ENCODE measurements at places on chromosomes 12 and 14.

- DNase-seq: no peak
These were observed 448.7 kb upstream of the OR4E1 start for GRCh38 chr14:22122227-22122818.

DNA sequence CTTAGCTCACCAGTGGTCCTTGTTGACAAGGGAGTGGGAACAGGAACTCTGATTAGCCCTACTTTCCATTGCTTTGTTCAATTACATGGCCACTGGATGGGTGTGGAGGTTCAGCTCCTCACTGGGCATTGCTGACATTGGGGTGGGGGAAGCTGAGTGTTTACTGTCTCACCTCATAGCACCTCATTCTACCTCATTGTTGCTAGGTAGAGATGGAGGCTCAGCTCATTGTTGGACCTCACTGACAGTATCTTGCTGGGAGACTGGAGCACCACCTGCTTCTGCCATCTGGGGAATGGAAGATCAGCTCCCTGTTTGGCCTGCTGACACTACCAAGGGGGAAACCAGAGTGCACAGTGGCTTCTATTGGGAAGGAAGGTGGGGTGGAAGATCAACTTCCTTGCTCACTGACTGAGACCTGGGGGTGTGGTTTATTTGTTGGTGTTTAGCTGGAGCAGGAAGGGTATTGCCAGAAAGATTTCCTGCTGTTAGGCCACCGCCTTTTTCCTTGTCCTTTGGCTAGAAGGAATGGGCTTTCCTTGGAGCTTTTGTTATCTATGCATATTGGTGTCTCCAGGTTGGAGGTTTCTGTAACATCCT lies 1.3 kb upstream of the OR4E2 start:
- DNase-seq: no peak

GRCh38 chr12:130813949-130814348 lies 25.1 kb downstream of the STX2 start:
- DNase-seq: no peak

GRCh38 chr12:22740656-22741355 lies 115.8 kb downstream of the ETNK1 start:
- no peak for DNase-seq

DNA sequence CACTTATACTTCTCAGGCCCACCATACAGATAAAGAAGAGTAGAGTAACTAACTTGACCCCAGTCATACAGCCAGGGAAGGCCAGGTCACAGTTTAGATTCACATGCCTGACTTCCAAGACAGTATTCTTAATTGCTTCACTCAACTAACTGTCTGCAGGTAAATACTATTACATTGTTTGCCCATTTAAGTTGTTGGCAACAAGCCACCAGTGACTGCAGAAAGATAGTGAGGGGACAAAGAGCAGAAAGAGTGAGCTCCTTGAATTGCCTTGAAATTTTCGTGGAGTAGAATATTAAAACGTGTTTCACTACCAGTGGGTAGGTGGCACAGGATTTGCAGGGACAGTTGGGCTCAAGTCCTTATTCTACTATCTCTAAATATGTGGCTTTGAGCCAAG lies 146.3 kb upstream of the RMST start:
- DNase-seq: no peak

- no peak for DNase-seq
These were observed 60.3 kb downstream of the TESC start for GRCh38 chr12:117038919-117039318.

GRCh38 chr12:27244689-27245488 lies 803 bp downstream of the STK38L start:
- DNase-seq: no peak

GRCh38 chr14:77746064-77746702 lies 14.8 kb downstream of the SNW1 start:
- DNase-seq: no peak

DNA sequence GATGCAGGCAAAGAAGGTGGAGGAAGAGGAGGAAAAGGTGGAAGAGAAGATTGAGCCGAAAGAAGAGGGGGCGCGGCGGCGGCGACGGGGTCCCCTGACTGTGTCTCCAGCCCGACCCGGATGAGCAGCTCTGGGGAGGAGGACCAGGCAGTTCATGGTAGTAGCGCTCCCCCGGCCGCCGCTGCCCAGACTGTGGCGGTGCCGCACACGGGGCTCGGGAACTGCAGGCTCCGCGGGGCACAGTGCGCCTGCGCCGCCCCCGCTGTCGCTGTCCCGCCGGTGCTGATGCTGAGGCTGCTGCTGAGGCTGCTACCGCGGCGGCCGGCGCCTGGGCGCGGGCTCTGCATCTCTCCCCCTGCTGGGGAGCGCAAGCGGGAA lies at the start of gene KCNH5:
TSS of gene KCNH5 (minus strand) at position 225 of the 378 bp plus-strand sequence. CDS start 272 bp downstream, outside the sequence.
- DNase-seq: peak; percentile 11

DNA sequence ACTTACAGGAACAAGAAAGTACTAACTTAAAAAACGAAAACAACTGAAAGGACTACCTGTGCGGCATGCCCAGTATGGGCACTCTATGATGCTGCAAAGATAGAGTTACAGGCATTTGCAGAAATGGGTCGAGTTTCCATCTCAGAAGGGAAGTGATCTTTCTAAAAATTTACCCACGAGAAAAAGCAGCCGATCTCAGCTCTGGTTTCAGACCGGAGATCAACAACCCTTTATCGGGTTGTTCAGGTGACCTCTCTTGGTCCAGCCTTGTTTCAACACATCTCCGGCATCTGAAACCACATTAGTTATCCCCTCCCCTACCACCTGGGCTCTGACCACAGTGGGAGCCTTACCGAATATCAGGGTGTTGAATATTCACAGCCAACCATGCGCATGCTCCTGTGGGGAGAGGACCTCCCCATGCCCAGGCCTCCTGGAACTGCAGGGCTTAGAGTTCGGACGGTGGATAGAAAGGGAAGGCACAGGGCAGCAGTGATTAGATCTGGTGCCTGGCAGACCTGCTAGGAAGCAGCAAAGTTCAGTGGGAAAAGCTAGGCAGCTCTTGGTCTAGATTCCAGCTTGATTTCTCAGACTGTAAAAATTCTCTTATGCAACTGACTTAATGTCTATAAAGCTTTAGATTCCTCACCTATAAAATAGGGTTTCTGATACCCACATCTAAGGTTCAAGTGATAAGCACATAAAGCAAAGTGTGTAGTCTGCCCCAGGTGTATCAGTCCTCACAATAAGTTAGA lies 906.0 kb downstream of the VRK1 start:
- DNase-seq: no peak

DNA sequence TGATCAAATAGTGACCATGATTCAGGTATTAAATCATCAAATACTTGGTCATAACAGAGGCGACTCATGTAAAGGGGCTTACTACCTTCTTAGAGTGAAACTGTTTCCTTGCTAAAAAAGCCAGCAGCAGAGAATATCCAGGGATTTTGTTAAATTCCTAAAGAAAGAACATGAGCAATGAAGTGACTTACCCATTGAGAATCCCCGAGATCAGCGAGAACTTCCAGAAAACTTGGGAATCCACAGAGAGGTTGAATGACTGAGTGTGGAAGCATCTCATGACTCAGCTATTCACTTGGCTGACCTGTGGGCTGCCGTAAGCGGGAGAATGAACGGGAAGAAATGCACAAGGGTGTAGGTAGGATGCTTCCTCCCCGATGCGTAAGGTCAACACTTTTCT lies 85.3 kb upstream of the KCNA1 start:
- DNase-seq: no peak

GRCh38 chr14:60197629-60198303 lies 32.6 kb upstream of the DHRS7 start:
- DNase-seq: no peak

DNA sequence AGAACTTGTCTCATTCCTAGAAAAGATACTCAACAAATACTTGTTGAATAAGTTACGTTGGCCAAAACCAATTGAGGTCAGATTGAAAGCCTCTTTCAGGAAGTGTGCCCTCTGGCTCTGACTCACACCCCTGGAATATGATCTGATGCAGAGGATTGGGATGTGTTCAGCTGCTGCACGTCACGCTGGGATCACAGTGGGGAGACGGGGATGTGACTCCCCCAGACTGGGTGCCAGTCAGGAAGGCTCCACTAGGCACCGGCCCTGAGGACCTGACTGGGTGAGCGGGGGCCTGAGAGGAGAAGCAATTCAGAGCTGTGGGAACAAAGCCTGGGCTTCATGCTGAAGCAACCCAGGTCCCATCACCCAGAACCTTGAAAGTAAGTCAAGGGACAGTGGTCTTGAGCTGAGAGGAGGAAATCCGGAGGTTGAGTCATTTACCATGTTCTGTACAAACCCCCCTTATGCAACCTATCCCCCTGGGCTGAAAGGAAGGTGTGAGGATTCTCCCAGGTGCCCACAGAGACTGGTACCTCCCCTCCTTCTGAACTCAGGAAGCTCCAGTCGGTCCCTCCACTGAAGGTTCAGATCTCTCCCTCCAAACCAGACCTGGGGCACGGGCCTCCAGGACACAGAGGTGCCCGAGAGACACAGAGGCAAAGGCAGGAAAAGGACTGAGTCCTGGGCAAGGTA lies 3.9 kb downstream of the CEBPE start:
- DNase-seq: no peak

DNA sequence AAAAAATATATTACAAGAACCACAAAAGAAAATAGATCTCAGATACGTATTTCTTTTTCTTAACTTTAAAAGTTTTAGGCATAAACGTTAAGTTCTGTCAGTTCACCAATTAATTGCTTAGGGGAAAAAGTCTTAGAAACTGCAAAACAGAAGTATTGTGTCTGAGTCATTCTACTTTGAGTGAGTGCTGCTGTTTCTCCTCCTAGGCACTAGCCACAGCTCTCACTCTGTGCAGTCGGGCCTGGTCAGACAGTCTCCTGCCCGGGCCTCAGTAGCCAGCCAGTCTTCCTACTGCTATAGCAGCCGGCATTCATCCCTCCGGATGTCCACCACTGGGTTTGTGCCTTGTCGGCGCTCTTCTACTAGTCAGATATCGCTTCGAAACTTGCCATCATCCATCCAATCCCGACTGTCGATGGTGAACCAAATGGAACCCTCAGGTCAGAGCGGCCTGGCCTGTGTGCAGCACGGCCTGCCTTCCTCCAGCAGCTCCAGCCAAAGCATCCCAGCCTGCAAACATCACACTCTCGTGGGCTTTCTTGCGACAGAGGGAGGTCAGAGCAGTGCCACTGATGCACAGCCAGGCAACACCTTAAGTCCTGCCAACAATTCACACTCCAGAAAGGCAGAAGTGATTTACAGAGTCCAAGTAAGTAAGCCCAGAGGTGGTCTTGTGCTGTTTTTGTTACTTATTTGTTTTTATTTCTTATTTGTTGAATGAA lies 201.3 kb downstream of the PCNX1 start:
- no peak for DNase-seq

GRCh38 chr12:91882910-91883309 lies 262.7 kb downstream of the BTG1 start:
- no peak for DNase-seq

- DNase-seq: no peak
These were observed 5.2 kb upstream of the CLEC9A start for GRCh38 chr12:10025236-10025635.

DNA sequence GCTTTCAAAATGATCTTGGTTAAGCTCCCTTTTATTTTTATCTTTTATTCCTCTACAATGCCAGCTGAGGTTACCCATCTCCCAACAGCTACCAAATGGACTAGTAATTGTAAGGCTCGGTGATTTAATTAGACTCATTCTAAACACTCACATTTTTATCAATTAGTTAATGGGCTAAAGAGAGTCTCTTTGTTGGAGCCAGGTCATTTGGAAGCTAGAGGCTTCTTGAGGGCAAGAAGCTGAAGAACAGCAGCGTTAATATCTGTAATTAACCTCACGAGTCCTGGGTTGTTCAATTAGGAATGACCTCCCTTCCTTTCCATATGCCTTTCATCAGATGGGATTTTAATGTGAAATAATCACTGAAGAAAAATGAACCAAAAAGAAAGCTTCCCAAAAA lies 56.9 kb downstream of the OTX2 start:
- DNase-seq: no peak

- DNase-seq: no peak
These were observed 133.8 kb upstream of the ARHGAP5 start for GRCh38 chr14:31943217-31943799.

DNA sequence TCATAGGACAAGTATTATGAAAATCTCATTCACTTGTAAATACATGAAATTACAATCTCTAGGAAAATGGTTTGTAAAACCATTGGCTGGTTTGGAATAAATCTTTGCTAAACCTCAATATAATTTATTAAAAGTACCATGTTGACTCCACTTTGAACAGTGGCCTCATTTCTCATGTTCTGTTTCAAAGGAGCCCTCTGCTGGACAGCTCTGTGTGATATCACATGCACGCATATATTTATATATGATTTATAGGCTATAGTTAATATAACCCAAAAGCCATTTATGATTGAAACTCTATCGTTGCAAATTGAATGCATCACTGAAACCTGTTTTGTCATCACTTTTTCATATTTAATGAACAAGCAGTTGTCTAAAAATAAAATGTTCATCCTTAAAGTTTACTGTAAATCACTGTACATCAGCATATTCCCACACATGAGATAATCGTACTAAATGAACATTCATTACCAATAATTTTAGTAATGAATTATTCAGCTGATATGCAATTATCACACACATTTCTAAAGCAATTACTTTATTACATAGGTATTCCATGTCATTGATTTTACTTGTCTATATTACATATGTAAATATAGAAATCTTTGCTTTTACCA lies 493.8 kb downstream of the NPAS3 start:
- no peak for DNase-seq

DNA sequence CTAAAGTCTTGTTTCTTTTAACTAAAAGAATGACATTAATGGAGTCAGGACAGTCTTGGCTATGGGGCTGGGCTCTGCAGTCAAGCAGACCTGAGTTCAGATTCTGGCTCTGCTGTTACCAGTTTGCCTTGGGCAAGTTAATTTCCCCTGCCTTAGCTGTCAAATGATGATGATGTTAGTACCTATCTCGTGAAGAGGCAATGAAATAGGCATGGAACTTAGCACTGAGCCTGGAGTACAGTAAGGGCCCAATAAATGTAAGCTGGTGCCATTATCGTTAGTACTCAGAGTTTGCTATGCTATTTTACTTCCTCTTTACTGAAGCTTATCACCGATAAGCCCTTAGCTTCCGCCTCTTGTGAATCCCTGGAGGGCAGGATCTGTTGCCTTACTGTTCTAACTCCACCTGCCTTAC lies 8.5 kb downstream of the FBXW8 start:
- no peak for DNase-seq

- no peak for DNase-seq
These were observed 175.4 kb upstream of the CDKN3 start for GRCh38 chr14:54221432-54221803.

DNA sequence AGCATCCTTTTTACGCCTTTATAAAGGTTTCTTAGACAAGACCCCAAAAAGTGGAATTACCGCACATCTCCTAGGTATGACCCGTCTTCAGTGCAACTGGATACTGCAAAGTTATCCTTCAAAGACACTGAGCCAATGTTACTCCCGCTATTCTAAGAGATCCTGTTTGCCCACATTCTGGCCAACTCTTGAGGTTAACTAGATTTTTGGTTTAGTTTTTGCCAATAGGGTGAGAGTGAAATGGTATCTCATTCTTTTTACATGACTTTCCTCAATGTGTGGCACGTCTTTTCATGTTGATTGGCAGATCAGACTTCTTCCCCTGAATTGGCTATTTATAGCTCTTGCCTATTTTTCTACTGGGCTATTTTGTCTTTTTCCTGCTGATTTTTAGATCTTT lies 347.2 kb downstream of the MED13L start:
- DNase-seq: no peak
